ENCODE measurements at places on chromosomes 3 and 15.

DNA sequence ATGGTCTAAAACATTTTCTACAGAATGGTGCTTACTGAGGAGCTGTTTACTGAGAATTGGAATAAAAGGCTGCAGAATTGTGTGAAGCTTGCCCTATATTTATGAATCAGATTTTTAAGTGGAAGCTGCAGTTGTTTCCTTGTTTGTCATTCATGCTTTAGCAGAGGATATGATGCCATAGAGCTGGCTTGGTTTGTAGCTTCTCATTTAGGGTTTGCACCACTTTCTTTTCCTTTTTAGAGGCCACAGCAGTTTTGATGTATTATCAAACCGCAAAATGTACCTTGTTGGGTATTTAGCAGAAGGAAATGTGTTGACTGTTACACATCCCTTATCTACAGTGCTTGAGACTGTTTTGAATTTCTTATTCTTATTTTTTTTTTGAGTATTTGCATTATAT lies 66.2 kb downstream of the RASA2 start:
- DNase-seq, result no peak

- DNase-seq, result no peak
These were observed 55.9 kb upstream of the OXTR start for GRCh38 chr3:8825153-8825825.

GRCh38 chr3:55565521-55565920 lies 78.4 kb upstream of the WNT5A start:
- DNase-seq, result no peak

GRCh38 chr3:58565621-58566397 lies 11.4 kb downstream of the FAM107A start:
- DNase-seq, result no peak

DNA sequence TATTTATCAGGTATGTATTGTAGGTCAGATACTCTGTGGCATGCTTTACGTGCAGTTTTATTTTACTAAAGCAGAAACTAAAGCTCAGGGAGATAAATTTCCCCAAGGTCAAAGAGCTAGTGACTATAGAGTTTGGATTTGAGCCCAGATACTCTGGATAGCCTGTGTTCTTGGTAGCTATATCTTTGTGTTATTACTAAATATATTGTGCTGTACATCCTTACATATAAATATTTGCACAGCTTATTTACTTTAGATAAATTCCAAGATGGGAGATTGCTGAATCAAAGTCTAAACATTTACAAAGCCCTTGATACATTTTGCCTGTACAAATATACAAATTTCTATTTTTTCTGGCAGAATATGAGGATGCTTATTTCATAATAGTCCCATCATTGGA lies 660.9 kb upstream of the NAALADL2 start:
- DNase-seq, result no peak

DNA sequence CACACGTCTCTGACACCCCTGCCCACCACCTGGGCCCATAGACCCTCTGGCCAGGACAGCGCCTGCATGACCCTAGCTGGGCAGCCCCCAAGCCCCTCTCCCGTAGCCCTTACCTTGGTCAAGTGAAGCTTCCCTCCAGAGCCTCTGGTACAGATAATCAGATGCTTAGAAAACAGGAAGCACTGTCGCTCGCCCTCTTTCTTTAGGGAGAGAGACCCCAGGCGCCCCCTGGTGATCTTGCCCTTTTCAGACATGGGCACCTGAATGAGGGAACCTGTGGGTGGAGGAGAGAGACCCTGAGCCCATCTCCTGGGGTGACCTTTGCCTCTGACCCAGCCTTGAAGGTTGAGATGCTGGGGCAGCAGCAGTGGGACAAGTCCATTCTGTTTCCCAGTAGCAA lies 65.4 kb downstream of the RASGRF1 start:
- no peak for DNase-seq

DNA sequence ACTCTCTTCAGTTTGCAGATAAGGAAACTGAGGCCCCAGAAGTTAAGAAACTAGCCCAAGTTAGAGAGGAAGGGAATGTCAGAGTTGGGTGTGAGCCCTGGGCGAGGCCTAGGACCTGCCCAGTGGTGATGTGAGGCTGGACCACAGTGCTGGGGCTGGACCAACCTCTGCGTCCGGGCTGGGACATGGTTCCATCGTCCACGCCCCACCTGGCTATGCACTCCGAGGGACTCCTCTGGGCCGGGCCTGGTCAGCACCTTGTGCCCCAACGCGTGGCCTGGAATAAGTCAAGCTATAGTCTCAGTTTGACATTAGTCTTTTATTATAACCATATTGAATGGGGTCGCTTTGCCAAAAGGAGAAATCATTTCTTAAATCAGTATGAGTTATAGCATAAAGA lies 272.1 kb downstream of the PLCL2 start:
- DNase-seq, result no peak

- no peak for DNase-seq
These were observed 30.2 kb downstream of the TTBK2 start for GRCh38 chr15:42890161-42890913.

- DNase-seq, result no peak
These were observed 71.0 kb downstream of the TP63 start for GRCh38 chr3:189702066-189702646.

DNA sequence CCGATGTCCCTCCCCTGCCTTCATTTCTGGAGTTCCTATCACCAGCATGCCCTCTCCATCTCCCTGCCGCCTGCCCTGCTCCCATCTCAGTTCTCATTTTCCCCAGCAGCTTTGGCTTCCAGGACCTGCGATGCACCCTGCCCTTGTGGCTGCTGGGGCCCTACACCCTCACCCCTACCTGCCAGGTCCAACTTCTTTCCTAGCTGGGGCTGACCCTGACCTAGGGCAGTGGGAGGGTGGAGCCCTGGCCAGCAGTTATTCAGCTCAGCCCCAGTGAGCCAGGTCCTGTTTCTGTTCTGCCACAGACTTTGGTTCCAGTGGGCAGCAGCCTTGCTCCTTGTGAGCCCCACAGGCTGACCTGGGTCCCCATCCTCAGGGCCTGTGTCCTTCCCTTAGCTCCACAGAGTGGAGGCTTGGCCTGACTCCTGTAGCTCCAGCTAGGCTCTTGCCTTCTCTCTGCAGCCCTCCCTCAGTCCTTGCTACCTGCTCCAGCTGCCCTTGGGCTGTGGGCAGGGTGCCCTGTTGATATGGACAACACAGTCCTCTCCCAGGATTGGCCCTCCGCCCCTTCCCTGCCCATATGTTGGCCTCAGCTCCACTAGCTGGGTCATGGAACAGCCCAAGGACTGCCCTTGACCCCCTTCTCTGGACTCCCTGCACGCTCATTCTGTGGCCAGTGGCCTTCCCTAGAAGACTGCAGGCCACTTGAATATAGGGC lies 34.7 kb upstream of the PDE8A start:
- no peak for DNase-seq

- DNase-seq, result no peak
These were observed 47.3 kb downstream of the BDH1 start for GRCh38 chr3:197508461-197508860.

DNA sequence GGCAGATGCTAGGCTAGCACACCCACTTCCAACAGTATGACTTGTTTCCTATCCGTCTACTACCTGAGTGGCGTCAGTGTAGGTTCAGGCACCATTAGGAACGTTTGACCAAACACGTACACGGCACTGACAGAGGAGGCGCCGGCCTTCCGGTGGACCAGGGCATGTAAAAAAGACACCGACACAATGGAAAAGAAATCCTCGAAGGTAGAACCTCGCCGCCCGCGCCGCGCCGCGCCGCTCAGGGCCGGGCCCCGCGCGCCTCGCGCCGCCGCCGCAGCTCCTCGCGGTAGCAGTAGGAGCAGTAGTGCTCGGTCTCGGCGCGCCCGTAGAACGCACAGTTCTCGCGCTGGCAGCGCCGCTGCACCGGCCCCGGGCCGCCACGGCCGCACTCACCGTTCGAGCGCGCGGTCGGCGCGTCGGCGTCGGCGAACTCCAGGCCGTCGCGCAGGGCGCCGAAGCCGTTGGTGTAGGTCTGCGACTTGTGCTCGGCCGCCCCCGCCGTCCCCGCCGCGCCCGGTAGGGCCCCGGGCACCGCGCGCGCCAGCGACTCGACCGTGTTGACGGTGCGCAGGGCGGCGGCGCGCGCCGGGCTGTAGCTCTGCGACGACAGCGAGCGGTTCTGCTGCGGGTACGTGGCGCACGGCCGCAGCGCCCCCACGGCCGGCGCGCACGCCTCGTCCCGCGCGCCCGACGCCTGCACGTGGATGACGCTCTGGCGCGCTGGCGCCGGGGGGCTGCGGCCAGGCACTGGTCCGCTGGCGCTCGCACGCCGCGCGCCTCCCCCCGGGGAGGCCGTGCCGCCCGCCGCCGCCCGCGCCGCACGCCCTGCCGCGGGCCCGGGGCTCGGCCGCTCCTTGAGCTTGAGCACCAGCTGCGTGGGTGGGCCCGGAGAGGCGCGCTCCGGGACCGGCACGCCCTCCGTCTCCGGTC lies 156.7 kb downstream of the KLF13 start:
- peak; percentile 37 for DNase-seq

GRCh38 chr3:87044846-87045245 lies 53.9 kb upstream of the VGLL3 start:
- DNase-seq, result no peak

DNA sequence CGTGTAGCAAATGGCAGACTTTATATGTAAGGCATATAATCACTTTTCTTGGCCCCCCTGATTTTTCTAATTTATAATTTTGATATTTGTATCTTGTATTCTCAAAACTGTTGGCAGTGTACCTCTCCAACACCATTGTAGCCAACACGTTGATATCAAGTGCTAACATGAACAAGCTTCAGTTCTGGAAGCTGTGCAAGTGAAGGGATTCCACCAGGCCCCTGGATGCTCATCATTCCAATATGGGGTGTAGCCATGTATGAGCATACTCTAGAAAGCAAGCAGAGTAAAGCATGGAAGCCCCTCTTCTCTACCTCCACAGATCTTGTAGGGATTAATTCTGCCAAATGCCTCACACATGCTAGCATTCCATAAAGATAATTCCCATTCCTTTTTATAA lies 211.3 kb downstream of the MYRIP start:
- DNase-seq, result no peak

GRCh38 chr3:107068980-107069379 lies 308.3 kb upstream of the CCDC54 start:
- no peak for DNase-seq

DNA sequence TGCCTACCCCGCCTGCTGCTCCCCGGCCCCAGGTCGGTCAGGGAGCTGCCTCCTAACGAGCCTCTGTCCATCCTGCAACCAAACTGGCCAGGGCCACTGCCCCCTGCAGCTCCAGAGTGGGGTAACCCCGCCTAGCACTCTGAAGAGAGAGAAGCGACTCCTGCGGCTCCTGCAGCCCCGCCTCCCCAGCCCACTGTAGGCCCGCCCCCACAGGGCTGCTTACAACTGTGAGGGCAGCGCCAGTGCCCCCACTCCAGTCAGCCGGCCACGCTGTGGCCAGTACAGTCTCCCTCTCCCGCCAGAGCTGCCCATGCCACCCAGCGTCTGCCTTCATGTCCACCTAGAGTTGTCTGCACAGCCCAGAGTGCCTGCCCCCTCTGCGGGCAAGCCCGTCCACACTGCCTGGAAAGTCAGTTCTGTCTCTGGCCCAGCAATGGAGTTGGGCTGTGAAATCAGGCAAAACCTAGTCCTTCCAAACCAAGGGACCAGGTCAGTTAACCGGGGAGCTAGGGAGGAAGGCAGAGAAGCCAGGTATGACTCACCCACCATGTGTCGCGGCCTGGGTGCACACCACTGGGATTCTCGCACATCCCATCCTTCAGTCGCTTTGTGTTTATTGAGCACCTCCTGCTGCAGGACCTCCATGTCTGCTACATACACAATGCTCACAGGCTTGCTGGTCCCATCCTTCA lies 2.4 kb downstream of the UCN2 start:
- no peak for DNase-seq

DNA sequence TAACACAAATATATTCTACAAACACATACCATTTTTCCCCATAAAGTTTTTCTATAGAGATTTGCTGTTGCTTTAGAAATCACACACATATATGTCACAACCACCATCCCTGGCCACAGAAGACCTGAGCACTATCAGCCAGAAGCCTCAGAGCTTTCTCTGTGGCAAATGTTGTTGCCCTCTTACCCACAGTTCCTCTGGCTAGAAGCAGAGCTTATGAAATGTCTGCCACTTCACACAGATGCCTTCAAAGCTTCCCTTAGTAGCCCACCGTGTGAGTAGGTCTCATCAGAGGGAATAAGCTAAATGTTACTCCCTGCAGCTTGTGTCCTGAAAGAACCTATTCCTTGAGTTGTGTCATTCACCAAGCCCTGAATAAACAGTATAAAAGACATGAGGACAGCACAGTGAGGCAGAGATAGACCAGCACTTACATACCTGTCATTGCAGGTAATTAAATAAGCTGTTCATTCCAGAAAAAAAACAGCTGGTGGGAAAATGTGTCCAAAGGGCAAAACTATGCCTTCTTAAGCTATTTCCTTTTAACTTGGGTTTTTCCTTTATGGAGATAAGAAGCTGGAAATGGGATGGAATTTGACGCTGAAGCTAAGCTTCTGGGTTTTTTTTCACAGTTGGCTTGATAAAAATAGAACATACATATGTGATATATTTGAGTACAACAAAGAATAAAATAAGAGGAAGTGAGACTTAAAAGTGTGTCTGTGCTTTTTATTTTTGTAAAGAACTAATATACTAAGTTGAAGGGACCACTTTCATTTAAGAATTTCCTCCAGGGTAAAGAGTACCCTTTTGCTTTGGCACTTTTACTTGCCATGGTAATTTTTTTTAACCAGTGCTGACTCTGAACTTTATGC lies 391.4 kb downstream of the KCNH8 start:
- no peak for DNase-seq

- no peak for DNase-seq
These were observed 2.1 kb upstream of the ALAS1 start for GRCh38 chr3:52195823-52196331.

DNA sequence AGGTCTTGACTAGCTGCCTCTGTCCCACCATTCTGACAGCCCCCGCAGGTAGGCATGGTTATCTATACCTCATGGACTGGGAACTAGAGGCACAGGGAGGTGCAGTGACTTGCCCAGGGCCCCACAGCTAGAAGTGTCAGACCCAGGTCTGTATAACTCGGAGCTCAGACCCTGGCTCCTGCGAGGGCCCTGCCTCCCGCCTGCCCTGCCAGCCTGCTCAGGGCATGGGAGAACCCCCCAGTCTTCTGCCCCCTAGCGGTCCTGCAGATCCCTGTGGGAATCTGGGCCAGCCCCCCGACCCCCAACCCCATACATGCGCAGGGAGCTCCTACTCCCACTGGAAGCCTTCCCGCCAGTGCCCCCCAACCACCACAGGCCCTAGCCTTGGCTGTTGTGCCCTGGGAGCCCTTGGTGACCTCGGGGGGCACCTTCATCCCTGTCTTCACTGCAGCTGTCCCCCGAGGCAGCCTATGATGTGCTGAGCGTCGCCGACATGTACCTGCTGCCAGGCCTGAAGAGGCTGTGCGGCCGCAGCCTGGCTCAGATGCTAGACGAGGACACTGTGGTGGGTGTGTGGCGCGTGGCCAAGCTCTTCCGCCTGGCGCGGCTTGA lies 6.9 kb downstream of the ABTB1 start:
- no peak for DNase-seq

DNA sequence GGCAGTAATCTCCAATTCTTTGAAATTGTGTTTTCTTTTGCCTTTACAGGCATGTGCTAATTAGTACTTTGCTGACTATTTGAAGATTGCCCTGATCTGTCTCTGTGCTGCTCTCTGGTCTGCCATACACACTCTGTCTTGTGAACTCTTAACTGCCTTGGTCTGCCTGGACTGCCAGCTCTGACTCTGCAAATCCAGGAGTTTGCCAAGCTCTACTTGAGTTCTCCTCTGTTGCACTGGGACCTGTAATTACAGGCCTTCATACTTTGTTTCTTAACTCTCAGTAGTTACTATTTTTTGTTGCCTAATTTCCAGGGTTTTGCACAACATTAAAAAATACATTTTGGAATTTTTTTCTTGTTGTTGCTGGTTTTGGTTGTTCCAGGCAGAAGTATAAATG lies 155.0 kb downstream of the RSRC1 start:
- no peak for DNase-seq

GRCh38 chr3:52494445-52494844 lies 693 bp upstream of the STAB1 start:
- DNase-seq, result no peak

Data from activated effector memory CD4-positive, alpha-beta T cell treated with Interleukin-2 at 50 U/mL for 16 hours (primary cell).